Left forelimb (tissue), 1 donor: ENCODE measurements at places on chromosomes 3 and 15.

DNA sequence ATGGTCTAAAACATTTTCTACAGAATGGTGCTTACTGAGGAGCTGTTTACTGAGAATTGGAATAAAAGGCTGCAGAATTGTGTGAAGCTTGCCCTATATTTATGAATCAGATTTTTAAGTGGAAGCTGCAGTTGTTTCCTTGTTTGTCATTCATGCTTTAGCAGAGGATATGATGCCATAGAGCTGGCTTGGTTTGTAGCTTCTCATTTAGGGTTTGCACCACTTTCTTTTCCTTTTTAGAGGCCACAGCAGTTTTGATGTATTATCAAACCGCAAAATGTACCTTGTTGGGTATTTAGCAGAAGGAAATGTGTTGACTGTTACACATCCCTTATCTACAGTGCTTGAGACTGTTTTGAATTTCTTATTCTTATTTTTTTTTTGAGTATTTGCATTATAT lies 66.2 kb downstream of the RASA2 start:
- no peak for DNase-seq

GRCh38 chr3:135490219-135490915 lies 475.2 kb upstream of the PPP2R3A start:
- no peak for DNase-seq

DNA sequence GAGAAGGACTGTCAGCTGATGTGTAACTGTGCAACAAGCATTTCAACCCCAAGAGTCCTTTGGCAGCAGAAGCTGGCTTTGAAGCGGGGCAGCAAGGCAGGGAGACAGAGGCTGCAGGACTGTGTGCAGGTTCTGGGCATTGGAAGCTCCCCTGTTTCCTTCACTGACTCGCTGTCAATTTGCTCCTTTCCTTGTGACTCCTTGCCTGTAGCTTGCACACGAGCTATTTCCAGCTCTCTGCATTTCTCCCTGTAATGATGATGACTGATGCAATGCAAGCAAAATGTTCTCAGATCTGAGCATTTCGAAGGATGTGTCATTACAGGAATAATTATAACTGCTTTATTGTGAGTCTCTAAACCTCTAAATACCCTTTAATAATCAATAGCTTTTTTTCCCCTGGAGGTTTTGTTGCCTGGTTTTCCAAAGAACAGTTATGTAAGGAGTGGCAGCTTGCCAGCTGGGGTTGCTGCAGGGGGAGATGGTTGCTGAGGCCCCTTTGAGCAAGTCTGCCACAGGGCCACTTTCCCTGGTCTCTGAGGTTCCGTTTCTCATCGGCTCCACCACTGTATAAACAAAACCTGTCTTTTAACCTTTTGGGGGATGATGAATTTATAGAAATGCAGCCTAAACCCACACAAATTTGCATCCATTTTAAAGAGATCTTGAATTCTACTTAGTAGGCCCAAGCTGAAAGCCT lies 2.8 kb downstream of the APOD start:
- no peak for DNase-seq

DNA sequence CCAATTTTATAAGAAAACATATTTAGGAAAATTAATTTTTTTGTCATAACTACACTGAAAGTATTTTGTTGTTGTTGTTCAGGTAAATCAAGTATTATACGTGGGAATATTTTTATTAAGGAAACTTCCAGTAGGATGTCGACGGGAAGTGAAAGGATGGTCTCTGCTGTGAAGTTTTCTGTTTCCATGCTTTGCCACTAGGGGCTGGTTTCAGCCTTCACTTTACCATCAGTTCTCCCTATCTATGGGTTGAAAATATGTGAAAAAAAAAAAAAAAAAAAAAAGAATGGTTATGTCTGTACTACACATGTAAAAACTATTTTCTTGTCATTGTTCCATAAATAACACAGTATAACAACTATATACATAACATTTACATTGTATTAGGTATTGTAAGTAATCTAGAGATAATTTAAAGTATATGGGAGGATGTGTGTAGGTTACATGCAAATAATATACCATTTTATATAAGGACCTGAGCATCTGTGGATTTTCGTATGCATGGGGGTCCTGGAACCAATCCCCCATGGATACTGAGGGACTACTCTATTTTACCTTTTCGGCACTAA lies 136.7 kb downstream of the SMAD6 start:
- DNase-seq: no peak

- peak; percentile 92 for DNase-seq
Observed at GRCh38 chr3:129314386-129315222, 35.9 kb downstream of the HMCES start.

GRCh38 chr15:27479296-27480140 lies 508.5 kb downstream of the GABRG3 start:
- DNase-seq: no peak

DNA sequence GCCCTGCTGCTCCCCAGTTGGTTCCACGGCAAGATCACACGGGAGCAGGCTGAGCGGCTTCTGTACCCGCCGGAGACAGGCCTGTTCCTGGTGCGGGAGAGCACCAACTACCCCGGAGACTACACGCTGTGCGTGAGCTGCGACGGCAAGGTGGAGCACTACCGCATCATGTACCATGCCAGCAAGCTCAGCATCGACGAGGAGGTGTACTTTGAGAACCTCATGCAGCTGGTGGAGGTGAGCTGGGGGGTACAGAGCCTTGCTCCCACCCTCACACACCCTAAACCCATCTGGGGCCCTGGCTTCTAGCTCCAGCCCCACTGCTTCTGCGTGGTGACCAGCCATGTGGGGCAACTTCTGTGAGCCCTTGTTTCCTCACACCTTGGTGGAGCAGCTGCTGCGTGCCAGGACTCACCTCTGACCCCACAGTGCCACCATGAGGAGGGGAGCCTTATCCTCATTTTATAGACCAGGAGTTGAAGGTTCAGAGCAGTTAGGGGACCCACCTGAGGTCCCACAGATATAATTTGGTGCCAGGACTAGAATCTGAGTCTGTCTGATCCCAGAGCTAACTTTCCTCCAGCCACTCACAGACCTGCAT lies 13.3 kb upstream of the LMAN1L start:
- DNase-seq: no peak

- DNase-seq: no peak
Observed at GRCh38 chr3:130654921-130655320, 91.7 kb downstream of the PIK3R4 start.

DNA sequence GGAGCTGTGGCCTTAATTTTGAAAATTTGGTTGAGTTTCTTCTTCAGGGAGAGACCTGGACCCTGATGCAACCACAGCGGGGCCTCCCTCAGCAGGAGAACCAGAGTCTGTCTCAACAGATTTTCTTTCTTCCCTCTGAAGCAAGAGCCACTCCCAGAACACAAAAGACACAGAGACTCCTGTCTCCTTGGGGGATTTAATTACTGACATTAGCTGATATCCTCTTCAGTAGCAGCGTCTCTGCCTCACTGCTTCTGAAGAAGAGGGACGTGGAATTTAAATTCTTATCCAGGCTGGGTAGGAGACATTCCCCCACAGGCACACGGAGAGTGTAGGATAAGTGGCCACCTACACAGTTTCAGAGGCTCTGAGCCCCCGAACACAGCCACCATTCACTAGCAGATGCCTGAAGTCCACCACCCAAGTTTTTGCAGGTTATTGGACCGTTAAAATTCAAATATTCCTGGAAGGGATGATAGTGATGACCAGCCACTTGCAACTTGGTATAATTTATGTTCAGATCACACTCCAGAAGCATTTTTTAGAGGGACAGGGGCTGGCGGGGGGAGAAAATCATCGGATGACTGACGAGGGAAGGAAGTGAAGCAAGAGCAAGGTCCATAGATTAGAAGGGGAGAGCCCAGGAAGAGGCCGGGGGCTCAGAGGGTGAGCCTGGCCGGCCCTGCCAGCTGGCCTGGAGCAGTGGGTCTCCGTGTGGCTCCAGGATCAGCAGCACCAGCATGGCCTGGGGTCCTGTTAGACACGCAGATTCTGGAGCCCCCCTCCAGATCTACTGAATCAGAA lies 109.7 kb downstream of the BDH1 start:
- DNase-seq: no peak

GRCh38 chr3:151873398-151873797 lies at the start of gene SUCNR1:
SUCNR1 (plus strand) TSS chr3:151873643; CDS start chr3:151879893, 6,250 bp downstream.
- DNase-seq: no peak

DNA sequence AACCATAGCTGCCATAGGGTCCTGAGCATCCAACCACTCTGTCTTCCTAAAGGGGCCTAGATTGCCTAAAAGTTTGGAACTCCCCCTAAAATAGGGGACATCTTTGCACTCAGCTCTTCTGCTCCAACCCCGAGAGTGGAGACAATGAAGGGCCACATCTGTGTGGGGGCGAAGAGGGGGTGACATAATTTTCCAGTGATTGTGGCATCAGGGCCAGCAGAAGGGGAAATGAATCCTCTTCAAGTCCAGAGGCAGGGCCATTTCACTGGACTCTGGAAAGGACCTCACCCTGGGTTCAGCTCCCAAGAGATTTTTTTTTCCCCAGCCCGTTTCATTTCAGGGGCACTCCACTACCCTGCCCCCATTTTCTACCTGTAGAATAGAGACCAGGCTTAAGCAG lies 4.6 kb upstream of the ANKRD63 start:
- DNase-seq: no peak

- no peak for DNase-seq
Observed at GRCh38 chr15:85414495-85414894, 34.1 kb downstream of the AKAP13 start.

- DNase-seq: no peak
Observed at GRCh38 chr3:24428481-24428880, 66.2 kb downstream of the THRB start.

- DNase-seq: peak; percentile 60
Observed at GRCh38 chr15:77030928-77031375, 36.0 kb downstream of the PSTPIP1 start.

DNA sequence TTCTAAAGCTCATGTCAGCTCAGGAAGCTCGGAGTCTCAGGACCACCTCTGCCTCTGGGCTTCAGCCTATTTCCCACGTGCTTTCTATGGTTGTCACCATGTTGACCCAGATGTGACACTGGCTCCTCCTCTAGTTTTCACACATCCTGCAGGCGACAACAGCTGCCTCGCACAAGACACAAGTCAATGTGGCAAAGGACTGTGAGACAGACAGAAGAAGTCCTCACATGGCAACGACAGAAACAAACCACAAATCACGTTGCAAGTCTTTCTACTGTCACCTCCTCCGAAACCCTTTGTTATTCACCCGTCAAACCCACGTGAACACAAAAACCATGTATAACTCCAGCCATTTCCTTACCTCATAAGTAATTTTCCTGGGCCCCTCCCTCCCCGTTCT lies 194.5 kb downstream of the MEX3B start:
- no peak for DNase-seq

DNA sequence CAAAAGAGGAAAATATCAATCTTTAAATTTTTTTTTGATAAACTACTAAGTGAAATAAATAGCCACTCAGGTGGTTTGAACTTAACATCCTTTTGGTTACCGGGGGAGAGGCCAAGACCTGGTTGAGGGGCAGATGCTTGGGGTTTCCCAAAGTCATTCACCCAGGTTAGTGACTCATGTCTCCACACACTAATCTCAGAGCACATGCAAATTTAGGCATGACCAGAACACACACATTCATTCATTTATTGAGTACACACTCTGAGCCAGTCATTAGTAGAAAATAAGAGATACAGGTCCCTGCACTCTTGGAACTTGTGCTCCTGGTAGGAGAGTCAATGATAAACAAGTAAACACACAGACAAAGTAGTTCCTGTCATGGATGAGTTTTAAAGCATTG lies 7.3 kb downstream of the ILDR1 start:
- DNase-seq: no peak

- no peak for DNase-seq
Observed at GRCh38 chr3:132879656-132880055, 157.4 kb upstream of the NPHP3 start.

DNA sequence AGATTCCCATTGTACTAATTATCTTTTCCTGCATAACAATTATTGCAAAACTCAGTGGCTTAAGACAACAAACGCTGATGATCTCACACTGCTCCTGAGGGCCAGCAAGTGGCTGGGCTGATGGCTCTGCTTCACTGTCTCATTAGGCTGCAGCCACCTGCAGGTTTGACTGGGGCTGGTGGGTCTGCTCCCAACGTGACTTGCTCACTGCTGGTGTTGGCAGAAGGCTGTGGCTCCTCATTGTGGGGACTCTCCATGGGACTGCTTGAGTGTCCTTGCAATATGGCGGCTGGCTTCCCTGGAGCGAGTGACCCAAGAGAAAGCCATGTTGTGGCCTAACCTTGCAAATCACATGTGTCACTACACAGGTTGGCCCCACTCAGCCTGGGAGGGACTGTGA lies 71.1 kb downstream of the PLXNA1 start:
- DNase-seq: no peak

GRCh38 chr3:9565316-9565715 lies 11.7 kb upstream of the LHFPL4 start:
- no peak for DNase-seq

GRCh38 chr3:170359178-170359704 lies 1.7 kb downstream of the SKIL start:
- DNase-seq: no peak

DNA sequence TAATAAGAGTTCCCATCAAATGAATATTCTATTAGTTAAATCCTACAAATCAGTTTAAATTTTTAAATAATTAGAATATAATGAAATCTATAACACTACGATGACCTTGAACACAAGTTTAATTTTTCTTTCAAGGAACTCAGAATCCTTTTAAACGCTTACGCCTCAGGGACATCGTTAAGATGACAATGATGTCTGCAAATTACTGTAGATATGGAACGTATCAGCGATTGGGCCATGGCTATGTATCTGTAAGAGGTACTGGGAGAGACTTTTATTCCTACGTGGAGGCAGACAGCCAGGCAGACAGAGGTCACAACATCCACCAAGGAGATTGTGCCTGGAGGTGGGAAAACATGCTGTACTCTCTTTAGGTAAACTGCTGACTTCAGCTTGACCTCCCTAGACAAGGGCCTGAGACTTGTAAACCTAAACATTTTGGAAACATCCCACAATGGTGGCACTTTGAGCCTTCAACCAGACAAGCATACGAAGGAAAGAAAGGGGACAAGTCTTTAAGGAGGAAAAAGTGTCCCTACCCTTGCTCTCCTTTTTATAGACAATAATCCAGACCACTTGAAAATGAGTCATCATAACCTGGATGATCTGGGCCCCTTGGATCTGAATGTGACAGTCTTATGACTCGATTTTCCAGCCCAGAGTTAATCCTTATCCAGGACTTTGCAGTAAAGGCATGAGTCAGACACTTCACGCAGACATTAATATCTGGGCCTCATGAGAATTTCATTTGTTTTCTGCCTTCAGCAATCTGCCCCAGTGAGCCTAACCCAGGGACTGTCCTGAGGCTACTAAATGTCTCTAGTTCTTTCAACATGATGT lies 6.8 kb upstream of the LDHAL6B start:
- no peak for DNase-seq

DNA sequence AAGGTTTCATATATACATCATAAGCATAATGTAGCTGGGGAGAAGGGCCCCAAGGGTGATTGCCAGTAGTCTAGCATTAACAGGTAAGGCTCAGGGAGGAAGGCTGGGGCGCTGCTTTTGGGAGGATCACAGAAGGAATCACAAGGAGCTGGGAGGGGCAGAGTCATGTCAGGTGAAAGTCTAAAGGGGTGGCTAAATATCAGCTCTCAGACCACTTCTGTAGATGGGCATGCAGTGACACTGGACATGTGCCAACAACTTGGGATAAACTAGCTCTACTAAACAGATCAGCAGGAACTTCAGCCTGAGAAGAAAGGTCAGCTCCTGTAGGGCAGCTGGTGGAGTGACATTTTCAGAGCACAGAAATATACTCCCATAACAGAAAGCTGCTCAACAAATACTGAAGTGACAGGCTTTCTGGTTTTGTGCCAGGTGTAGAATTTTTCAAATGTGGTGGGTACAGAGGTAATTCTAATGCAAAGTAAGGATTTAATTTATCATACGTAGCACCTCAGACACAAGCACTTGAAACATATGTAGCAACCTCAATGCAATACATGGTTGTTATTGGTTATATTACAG lies 79.4 kb downstream of the PEX5L start:
- DNase-seq: no peak
